ENCODE measurements at places on chromosomes 4 and X.

- no peak for DNase-seq
Measured at GRCh38 chrX:107576841-107577240, 51.5 kb upstream of the PRPS1 start.

GRCh38 chr4:16140879-16141249 lies 57.0 kb upstream of the PROM1 start:
- DNase-seq: no peak

DNA sequence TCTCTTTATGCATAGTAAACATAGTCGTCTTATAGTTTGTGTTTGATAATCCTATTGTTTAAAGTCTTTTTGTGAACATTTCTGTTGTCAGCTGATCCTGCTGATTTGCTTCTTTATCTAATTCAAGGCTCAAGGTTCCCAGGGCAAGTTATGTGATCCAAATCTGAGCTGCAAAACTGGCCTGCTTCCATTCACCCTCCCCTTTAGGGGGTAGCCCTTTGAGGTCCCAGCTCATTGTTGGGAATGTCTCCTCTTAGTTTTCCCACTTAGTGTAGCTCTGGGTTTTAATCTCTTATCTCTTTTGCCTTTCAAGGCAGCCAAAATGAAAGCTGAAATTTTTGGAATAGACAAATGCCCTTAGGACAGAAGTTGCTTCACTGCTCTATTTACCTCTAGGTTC lies 40.2 kb upstream of the MAGED1 start:
- DNase-seq: no peak

GRCh38 chr4:124111922-124112321 lies 600.6 kb downstream of the ANKRD50 start:
- DNase-seq: no peak

DNA sequence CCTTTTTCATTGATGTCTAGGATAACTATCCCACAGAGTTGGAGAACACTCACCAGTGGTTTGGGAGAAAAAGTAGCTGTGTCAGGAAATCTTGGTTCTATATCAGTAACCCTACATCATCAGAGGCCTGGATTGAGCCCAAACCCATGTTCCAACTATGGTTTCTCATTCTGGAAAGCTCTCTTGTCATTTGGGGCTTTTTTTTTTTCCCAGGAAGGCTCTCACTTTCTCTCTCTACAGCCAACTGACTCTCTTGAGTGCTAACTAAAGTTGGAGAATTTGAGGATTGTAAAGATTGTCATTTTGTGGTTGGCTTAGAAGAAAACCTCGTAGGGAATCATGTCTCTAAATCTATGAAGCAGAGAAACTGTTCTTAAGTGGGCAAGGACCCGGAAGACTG lies 228.2 kb upstream of the DIPK2B start:
- no peak for DNase-seq

- DNase-seq: no peak
Measured at GRCh38 chrX:17597836-17598439, 139.4 kb upstream of the SCML1 start.

GRCh38 chrX:50978920-50979682 lies 68.6 kb downstream of the BMP15 start:
- DNase-seq: no peak

GRCh38 chr4:65917486-65917885 lies 247.2 kb upstream of the EPHA5 start:
- DNase-seq: no peak

GRCh38 chr4:184803874-184804273 lies 21.9 kb downstream of the ACSL1 start:
- DNase-seq: no peak

DNA sequence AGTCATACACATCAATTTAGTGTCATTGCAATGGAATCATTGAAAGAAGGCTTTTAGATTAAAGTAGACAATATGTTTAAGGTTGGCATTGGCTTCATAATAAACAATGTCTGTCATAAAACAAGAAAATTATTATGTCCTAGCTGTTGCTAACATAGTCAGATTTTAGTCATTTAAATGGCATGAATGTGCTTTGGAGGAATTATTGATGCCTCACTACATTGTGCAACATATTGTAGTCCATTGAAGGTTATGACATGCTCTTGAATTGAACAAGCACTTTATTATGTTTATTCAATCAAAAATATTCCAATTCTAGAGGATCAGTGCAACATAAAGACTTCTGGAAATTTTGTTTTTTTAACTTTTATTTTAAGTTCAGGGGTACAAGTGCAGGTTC lies 489.8 kb upstream of the AMOT start:
- no peak for DNase-seq

- no peak for DNase-seq
Measured at GRCh38 chr4:145954924-145955339, 16.3 kb upstream of the ZNF827 start.

DNA sequence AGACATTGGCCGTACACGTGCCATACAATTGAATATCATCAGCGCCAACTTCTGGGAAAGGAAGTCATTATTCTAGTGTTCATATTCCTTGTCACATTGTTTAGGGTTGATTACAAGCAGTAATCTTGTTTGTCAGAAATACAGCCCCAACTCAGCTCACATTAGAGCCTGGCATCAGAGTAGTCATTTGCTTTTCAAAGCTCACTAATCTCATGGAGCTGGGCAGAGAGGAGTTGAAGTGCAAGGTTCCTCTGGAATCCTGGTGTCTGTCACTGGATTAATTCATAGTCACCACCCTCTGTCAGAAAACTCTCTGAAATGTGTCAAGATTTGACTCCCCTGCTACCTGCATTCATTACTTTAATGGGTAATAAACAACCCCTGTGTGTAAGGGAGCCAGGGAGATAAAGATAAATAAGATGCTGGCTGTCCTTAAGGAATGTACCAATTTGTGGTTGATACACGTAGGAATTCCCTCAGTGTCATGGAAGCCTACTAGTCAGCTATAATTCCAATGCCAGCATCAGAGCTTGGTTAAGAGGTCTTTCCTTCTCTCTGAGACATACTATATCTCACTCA lies 43.7 kb upstream of the S100G start:
- no peak for DNase-seq

- DNase-seq: no peak
Measured at GRCh38 chr4:115687052-115687755, 573.8 kb upstream of the NDST4 start.

GRCh38 chr4:73068491-73069337 lies 802 bp downstream of the COX18 start:
- no peak for DNase-seq

DNA sequence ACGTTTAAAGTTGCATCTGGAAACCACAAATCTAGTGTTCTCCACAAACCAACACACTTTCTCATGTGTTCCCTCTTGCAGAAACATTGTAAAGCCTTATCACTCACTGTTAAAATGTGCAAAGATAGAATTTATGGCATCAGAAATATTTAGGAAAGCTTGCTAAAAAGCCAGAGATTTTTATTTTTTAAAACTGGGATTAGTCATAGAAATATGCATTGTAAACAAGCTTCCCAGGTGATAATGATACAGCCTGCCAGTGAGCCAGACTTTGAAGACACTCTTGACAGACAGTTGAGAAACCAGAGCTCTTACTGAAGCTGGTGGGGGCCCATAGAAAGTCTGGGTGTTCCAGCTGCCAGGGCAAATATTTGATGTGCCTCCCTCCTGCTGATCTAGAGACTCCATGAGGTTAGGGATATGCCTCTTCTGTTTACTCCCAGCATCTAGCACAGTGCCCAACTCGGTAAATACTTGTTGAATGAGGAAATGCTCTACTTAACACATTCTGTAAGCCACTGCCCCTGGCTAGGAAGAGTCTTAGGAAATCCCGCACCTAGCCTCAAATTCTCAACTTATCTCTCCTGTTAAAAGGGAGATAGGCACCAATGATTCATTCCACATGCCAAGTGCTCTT lies 179.0 kb upstream of the RASGEF1B start:
- DNase-seq: no peak
